Kidney (tissue), 22 donors: ENCODE measurements at places on chromosomes 13 and 19. TPM values are rescaled to one million over a fixed set of nuclear protein-coding genes. Genes with fewer than 3 reads are reported as not detected.
A peak's percentile ranks its signal among the peaks of the same experiment; 100 is the strongest.

The C2CD4C gene
- 0.99 TPM for polyA plus RNA-seq

The CCDC70 gene
- polyA plus RNA-seq: not detected

The ZNF837 gene
- polyA plus RNA-seq: 3.6 TPM

The RDH8 gene
- not detected for polyA plus RNA-seq

The B3GNT3 gene
- 2.0 TPM for polyA plus RNA-seq

The JSRP1 gene
- polyA plus RNA-seq: 0.37 TPM

DNA sequence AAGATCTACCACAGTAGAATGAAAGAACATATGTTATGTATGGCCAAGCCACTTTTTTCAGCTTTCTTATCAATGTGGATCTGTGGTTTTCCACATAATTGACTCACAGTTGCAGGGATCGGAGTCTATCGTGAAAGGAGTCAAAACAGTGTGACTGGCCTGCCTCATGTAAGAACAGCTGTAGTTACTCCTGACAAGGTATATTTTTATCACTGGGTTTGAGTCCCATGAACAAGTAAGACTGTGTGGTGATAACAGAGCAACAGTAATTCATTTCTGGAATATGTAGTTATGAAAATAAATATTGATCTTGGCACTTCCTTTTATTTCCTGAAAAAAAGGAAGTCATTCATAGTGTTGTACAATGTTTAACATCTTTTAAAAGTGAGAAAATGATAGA is 416.6 kb downstream of the KLF12 start:
- DNase-seq: no peak
- no peak overlapping the region for H3K4me3 ChIP-seq
- no peaks in the 10 kb centered on the region for H3K4me1 ChIP-seq
- no peaks in the 10 kb centered on the region for H3K27me3 ChIP-seq

GRCh38 chr13:65943024-65943423 is 1287.1 kb downstream of the PCDH9 start:
- no peak for DNase-seq
- no peaks in the 10 kb centered on the region for H3K4me1 ChIP-seq
- no peaks in the 10 kb centered on the region for H3K36me3 ChIP-seq

DNA sequence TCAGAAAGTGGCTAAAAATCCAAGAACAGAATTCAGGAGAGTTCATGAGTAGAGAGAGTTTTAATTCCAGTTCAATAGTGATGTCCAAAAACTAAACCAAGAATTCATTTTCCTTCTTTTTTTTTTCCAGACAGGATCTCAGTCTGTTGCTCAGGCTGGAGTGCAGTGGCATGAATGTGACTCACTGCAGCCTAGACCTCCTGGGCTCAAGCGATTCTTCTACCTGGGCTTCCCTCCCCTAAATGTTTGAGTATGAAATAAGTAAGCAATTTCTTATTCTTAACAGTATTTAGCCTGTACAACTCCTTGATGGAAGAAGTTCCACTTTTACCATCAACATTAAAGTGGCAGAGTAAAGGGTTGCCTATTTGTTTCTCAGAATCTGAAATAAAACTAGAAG is 3.8 kb downstream of the COMMD6 start:
- DNase-seq: no peak
- no peak overlapping the region for H3K27ac ChIP-seq
- no peaks in the 10 kb centered on the region for H3K4me1 ChIP-seq
- H3K36me3 ChIP-seq: no peaks in the 10 kb centered on the region

DNA sequence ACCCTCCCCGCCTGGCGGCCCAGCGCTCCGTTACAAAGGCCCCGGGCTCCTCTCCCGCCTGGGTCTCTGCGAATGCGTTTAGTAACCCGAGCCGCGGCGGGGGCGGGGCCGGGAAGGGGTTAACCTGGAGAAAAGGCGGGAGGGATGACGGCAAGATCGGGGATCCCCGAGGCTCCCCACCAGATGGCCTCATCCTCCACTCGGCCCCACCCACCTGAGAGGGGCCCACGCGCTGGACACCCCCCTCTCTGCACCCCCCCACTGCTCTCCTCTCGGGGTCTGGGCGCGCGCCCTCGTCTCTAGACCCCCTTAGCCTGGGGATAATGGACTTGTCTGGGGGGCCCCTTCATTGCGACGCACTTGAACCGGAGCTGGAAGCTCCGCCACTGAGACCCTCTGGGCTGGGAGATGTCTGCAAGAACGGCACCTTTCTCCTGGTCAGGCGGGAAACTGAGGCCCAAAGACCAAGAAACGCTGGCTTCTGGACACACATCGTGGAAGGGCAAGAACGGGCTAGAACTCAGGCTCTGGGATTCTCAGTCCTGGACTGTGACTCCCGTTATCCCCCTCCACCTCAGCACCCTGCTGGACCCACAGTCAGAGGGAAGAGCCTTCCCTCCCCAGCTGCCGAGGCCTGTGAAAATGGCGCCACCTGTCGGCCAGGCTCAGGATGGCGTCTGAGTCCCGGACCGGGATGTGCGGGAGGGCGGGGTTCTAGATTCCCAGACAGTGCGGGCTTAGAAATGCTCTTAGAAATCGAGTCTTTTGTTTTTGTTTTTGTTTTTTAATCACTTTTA is 2.9 kb upstream of the LTBP4 start:
- peak overlapping the region; percentile 85 for H3K4me3 ChIP-seq
- H3K36me3 ChIP-seq: no peaks in the 10 kb centered on the region
- peak; percentile 92 for DNase-seq
- no peaks in the 10 kb centered on the region for H3K4me1 ChIP-seq
- H3K27ac ChIP-seq: no peak overlapping the region

DNA sequence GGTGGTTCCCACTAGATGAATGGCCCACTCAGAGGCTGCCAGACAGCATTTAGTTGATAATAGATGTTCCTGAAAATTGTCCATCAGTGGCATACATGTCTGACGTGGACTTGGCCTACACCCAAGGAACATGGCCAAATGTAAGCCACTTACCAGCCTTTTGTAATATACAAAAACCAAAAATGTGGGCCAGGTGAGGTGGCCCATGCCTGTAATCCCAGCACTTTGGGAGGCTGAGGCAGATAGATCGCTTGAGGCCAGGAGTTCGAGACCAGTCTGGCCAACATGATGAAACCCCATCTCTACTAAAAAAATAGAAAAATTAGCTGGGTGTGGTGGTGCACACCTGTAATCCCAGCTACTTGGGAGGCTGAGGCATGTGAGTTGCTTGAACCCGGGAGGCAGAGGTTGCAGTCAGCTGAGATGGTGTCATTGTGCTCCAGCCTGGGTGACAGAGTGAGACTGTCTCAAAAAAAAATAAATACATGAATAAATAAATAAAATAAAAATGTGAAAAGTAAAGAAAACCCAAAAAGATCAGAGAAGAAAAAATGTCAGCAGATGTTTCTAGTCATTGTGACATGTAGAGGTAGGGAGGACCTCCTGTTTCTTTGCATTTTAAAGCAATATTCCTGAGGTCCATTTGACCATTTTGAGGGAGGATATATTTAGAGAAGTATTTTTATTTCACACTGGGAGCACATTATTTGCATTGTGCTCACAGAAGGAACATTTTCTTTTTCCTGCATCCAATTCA is 7.1 kb upstream of the WTIP start:
- no peak overlapping the region for H3K27ac ChIP-seq
- H3K4me3 ChIP-seq: no peak overlapping the region
- H3K27me3 ChIP-seq: no peaks in the 10 kb centered on the region

- no peaks in the 10 kb centered on the region for H3K36me3 ChIP-seq
- no peaks in the 10 kb centered on the region for H3K4me1 ChIP-seq
- H3K27me3 ChIP-seq: no peaks in the 10 kb centered on the region
- no peak overlapping the region for H3K27ac ChIP-seq
Measured at GRCh38 chr19:8973501-8974091, 36.6 kb downstream of the MUC16 start.

DNA sequence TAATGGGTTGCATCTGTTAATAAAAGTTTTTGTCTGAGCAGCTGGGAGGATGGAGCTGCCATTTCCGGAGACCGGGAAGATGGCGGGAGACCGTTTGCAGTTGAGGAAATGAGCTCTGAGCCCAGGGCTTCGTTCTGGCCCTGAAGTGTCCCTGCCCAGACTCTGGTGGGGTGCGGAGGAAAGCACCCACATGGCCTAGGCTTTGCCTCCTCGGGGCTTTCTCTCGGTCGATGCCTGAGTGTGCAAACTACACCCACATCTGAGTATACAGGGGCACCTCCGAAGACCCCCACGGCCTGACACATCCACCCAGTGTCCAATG is 15.6 kb upstream of the NANOS3 start:
- no peaks in the 10 kb centered on the region for H3K36me3 ChIP-seq
- H3K27ac ChIP-seq: peak overlapping the region; percentile 80
- no peak for DNase-seq
- H3K27me3 ChIP-seq: no peaks in the 10 kb centered on the region
- H3K4me1 ChIP-seq: peaks cover 16% of the 10 kb centered on the region

GRCh38 chr19:34172661-34173192 is 423 bp downstream of the LSM14A start:
- H3K27me3 ChIP-seq: no peaks in the 10 kb centered on the region
- peak overlapping the region; percentile 98 for H3K27ac ChIP-seq
- H3K4me1 ChIP-seq: peaks cover 15% of the 10 kb centered on the region
- H3K4me3 ChIP-seq: peak overlapping the region; percentile 93
